H9 (cell line): ENCODE measurements at places on chromosomes 16 and 17.

- DNase-seq, result no peak
- no peaks in the 10 kb centered on the region for H3K4me1 ChIP-seq
- H3K4me3 ChIP-seq, result no peak overlapping the region
These were observed 12.2 kb upstream of the CAPN15 start for GRCh38 chr16:515175-515938.

- H3K4me3 ChIP-seq, result no peak overlapping the region
- peaks cover 12% of the 10 kb centered on the region for H3K4me1 ChIP-seq
- no peaks in the 10 kb centered on the region for H3K27me3 ChIP-seq
- H3K36me3 ChIP-seq, result peaks cover 15% of the 10 kb centered on the region
These were observed 154.4 kb upstream of the FOXF1 start for GRCh38 chr16:86355951-86356350.

DNA sequence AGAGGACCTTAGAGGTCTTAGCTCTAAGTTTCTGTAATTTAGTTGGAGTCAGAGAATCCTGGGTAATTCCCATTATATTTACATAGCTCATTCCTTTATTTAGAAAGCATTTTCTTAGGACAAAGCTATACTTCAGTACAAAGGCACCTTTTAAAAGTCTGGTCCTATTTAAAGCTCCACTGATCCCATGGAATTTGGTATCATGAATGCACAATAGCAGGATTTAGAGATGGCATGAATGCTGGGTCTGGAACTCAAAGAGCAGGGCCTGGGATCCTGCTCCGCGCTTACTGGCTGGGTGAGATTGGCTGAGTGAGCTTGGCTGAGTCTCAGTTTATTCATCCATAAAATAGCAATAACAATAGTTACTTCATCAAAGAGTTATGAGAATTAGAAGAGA lies 4.8 kb downstream of the KRT23 start:
- no peaks in the 10 kb centered on the region for H3K36me3 ChIP-seq
- no peaks in the 10 kb centered on the region for H3K4me1 ChIP-seq
- no peak overlapping the region for H3K4me3 ChIP-seq
- no peak overlapping the region for H3K27ac ChIP-seq
- DNase-seq, result no peak

GRCh38 chr17:73613271-73614233 lies 30.7 kb downstream of the SDK2 start:
- no peak overlapping the region for H3K27ac ChIP-seq
- peak overlapping the region; percentile 72 for H3K4me3 ChIP-seq
- DNase-seq, result peak; percentile 97
- H3K4me1 ChIP-seq, result peaks cover 12% of the 10 kb centered on the region
- H3K36me3 ChIP-seq, result peaks cover 3% of the 10 kb centered on the region; the same call in 1 of the 3 replicates

DNA sequence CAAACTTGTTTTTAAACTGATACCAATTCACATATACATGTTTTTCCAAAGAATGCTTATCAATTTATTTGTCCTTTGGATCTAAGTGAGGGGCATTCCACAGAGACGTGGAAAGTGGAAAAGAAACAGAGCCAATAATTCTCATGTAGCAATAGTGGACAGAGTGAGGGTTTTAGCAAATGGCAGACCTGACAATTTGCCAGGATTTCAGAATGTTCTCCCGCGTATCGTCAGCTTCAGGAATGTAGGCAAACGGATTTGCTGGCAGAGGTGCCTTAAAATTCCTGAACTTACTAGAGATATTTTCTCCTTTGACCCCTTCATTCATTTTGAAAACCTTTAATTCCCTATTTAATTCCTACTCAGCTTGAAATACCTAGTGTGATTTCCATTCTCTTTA lies 193.4 kb upstream of the CPHXL start:
- H3K4me1 ChIP-seq, result no peaks in the 10 kb centered on the region; the same call in 1 of the 2 replicates
- no peak overlapping the region for H3K4me3 ChIP-seq
- H3K36me3 ChIP-seq, result no peaks in the 10 kb centered on the region
- peaks cover 12% of the 10 kb centered on the region; the same call in 1 of the 2 replicates for H3K27me3 ChIP-seq
- no peak for DNase-seq

DNA sequence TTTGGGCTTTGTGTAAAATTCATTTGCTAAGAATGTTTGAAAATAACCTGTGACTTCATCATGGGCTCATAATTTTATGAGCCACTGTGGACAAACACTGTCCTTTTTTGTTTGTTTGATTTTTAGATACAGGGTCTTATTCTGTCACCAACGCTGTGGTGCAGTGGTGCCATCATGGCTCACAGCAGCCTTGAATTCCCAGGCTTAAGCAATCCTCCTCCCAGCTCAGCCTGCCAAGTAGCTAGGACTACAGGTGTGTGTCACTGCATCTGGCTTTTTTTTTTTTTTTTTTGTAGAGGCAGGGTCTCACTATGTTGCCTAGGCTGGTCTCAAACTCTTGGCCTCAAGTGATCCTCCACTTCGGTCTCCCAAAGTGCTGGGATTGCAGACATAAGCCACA lies 8.3 kb downstream of the TEX2 start:
- H3K27me3 ChIP-seq, result no peaks in the 10 kb centered on the region
- no peak for DNase-seq
- no peak overlapping the region for H3K27ac ChIP-seq
- H3K4me1 ChIP-seq, result no peaks in the 10 kb centered on the region
- H3K36me3 ChIP-seq, result no peaks in the 10 kb centered on the region

DNA sequence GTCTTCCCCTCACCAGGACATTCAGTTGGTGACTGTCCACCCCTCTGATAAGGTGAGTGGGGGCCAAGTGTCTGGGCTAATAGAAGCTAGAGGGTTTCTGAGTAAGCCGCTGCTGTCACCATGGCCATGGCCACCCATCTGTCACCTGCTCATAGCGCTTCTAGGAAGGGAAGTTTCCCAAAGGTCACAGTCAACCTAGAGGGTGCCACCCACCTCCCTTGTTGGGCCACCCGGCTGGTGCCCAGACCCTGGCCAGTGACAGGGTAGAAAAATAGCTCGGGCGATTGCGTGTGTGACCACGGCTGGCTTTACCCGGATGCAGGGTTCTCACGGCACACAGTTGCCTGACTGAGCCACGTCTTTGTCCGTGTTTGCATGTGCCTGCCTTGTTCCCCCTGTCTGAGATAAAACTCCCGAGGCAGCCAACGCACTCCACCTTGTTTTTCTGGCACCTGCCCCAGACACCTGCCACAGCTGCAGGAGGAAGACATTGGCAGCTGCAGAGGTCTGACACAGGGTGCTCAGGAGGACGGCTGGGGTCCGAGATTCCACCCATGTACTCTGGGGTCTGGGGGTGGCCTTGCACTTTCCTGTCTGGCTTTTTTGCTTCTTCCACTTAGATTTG lies 809 bp downstream of the PIRT start:
- H3K4me1 ChIP-seq, result peaks cover 2% of the 10 kb centered on the region; the same call in 1 of the 2 replicates
- no peak overlapping the region for H3K27ac ChIP-seq
- H3K4me3 ChIP-seq, result no peak overlapping the region
- DNase-seq, result no peak

DNA sequence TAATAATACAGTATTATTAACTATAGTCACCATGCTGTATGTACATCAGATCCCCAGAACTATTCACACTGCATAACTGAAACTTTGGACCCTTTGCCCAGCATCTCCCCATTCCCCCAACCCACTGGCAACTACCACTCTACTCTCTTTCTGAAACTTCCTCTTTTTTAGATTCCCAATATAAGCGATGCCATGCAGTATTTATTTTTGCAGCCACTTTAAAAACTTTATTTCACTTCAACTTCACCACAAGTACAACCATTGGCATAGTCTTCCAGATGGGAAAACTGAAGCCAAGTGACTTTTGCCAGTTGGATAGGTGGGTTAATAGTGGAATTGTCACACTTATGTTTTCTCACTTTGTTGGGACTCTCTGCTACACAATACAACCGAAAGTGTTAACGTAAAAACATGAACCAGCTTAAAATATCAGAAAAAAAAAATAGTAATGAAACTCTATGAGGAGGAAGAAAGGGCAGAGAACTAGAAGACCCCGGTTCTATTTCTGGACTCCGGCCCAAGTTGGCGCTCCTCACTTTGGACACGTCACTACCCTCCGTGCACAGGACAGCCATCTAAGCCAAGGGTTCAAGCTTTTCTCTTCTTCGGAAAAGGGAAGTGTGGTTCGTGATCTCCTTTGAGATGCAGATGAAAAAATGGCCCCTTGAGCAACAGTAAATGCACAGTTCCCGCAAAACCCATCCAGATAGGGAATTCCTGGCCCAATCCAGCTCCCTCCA lies 743 bp downstream of the SHCBP1 start:
- DNase-seq, result no peak
- H3K27ac ChIP-seq, result no peak overlapping the region
- H3K4me3 ChIP-seq, result peak overlapping the region; percentile 99
- H3K36me3 ChIP-seq, result peaks cover 34% of the 10 kb centered on the region
- no peaks in the 10 kb centered on the region for H3K27me3 ChIP-seq

DNA sequence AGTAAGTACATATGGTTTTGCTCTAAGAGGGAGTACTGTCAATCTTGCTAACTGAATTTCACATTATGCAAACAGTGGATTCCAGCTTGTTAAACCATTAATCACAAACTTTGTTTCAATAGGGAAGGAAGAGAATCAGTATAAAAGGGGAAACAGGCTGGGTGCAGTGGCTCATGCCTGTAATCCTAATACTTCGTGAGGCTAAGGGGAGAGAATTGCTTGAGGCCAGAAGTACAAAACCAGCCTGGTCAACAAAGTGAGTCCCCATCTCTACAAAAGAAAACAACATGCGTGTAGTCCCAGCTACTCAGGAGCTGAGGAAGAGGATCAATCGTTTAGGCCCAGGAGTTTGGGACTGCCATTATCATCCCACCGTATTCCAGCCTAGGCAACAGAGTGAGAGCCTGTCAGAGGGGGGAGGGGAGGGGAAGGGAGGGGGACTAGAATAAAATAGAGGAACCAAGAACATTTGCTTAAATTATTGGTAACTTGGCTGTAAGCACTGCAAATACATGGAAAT lies 65.7 kb downstream of the FBXL20 start:
- peaks cover 56% of the 10 kb centered on the region for H3K36me3 ChIP-seq
- no peak overlapping the region for H3K4me3 ChIP-seq
- no peaks in the 10 kb centered on the region for H3K27me3 ChIP-seq
- no peak for DNase-seq

- peaks cover 3% of the 10 kb centered on the region; the same call in 1 of the 3 replicates for H3K36me3 ChIP-seq
- no peaks in the 10 kb centered on the region for H3K27me3 ChIP-seq
- no peaks in the 10 kb centered on the region for H3K4me1 ChIP-seq
- DNase-seq, result no peak
- no peak overlapping the region for H3K4me3 ChIP-seq
These were observed 54.9 kb downstream of the ABCC1 start for GRCh38 chr16:16004314-16004749.

DNA sequence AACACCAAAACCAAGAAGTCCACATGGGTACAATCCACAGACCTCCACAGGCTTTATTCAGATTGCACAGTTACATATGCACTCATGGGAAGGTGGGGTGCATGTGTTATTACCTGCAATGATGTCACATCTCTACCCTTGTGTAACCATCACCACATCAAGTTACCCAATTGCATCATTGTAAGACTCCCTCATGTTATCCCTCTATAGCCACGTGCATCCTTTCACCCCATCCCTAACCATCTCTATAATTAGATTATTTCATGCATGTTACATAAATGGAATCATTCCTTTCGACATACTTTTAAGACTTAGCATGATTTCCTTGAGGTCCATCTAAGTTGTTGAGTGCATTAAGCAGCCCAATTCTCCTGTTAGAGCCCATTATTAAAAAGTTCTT lies 408.2 kb upstream of the C16orf82 start:
- H3K27ac ChIP-seq, result no peak overlapping the region
- H3K4me1 ChIP-seq, result no peaks in the 10 kb centered on the region
- no peaks in the 10 kb centered on the region for H3K27me3 ChIP-seq
- no peak for DNase-seq

DNA sequence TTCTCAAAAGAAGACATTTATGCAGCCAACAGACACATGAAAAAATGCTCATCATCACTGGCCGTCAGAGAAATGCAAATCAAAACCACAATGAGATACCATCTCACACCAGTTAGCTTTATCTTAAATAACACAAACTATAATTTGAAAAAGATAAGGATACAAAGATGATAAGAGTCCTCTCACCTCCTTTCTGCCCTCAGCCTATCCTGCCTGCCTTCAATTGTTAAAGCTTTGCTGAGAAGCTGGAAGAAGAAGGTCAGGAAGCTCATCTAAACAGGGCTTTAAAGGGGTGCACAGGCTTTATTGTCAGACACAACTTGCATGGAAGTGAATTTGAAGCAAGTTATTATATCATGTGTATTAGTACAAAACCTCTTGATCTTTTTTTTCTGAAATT lies 676.3 kb upstream of the GOT2 start:
- no peak overlapping the region for H3K4me3 ChIP-seq
- H3K36me3 ChIP-seq, result no peaks in the 10 kb centered on the region; the same call in 1 of the 3 replicates
- H3K27ac ChIP-seq, result no peak overlapping the region
- no peak for DNase-seq

GRCh38 chr16:23771027-23771426 lies 16.2 kb downstream of the CHP2 start:
- no peak overlapping the region for H3K27ac ChIP-seq
- DNase-seq, result no peak
- no peaks in the 10 kb centered on the region for H3K4me1 ChIP-seq
- H3K27me3 ChIP-seq, result no peaks in the 10 kb centered on the region

- no peak overlapping the region for H3K27ac ChIP-seq
- no peaks in the 10 kb centered on the region for H3K4me1 ChIP-seq
These were observed 821.4 kb upstream of the CA10 start for GRCh38 chr17:52979921-52980320.

DNA sequence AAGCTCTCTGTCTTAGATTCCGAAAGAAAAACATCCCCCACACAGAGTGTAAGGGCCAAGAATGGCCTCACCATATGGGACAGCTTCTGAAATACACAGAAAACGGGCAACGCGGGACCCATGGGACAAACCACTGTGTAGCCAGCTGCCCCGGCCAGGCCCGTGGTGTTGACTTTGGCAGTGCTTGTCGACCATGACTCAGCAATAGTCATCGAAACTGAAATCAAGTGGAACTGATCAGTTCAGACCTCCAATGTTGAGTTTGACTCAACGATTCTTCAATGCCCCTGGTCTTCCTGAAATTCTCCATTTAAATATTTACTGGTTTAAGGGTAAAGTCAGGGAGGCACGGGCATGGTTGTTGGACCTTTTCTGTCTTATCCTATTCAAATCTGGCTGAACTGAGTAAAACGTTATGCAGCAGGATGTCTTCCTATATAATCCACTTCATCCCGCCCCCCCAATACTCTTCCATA lies 27.5 kb downstream of the ZFHX3 start:
- peaks cover 3% of the 10 kb centered on the region; the same call in 1 of the 2 replicates for H3K27me3 ChIP-seq
- no peak for DNase-seq
- no peaks in the 10 kb centered on the region for H3K36me3 ChIP-seq
- H3K27ac ChIP-seq, result no peak overlapping the region
